ENCODE measurements at places on chromosomes 1 and 21.

DNA sequence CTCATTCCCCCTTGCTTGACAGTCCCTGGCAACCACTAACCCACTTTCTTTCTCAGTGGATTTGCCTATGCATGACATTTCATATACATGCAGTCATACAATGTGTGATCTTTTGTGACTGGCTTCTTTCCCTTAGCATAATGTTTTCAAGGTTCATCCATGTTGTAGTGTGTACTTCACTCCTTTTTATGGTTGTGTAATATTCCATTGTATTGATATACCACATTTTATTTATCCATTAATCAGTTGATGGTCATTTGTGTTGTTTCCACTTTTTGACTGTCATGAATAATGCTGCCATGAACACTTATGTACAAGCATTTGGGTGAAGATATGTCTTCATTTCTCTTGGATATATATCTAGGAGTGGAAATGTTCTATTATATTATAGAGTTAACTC, 127.7 kb upstream of the GRIK3 start:
- DNase-seq = no peak

GRCh38 chr1:63903947-63904610, 130.3 kb downstream of the ROR1 start:
- DNase-seq = no peak

- no peak for DNase-seq
Observed at GRCh38 chr21:44331650-44332307, 7.4 kb downstream of the CFAP410 start.

DNA sequence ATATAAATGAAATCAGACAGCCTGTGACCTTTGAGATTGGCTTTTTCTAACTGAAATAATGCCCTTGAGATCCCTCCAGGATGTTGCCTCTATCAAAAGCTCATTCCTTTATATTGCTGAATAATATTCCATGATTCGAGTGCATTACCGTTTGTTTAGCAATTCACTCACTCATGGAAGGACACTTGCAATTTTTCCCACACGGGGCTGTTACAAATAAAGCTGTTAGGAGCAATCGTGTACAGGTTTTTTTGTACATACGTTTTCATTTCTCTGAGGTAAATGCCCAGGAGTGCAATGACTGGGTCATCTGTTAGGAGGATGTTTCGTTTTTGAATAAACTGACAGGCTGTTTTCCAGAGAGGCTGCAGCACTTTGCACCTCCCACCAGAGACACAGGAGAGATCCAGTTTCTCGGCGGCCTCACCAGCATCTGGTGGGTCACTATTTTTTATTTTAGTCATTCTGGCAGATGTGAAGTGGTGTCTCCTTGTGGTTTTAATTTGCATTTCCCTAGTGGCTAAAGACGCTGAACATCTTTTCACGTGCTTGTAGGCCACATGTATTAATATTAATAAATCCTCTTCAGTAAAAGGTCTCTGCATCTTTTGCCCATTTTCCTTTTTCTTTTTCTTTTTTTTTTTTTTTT, 11.0 kb downstream of the PRDM15 start:
- DNase-seq = peak; percentile 14

DNA sequence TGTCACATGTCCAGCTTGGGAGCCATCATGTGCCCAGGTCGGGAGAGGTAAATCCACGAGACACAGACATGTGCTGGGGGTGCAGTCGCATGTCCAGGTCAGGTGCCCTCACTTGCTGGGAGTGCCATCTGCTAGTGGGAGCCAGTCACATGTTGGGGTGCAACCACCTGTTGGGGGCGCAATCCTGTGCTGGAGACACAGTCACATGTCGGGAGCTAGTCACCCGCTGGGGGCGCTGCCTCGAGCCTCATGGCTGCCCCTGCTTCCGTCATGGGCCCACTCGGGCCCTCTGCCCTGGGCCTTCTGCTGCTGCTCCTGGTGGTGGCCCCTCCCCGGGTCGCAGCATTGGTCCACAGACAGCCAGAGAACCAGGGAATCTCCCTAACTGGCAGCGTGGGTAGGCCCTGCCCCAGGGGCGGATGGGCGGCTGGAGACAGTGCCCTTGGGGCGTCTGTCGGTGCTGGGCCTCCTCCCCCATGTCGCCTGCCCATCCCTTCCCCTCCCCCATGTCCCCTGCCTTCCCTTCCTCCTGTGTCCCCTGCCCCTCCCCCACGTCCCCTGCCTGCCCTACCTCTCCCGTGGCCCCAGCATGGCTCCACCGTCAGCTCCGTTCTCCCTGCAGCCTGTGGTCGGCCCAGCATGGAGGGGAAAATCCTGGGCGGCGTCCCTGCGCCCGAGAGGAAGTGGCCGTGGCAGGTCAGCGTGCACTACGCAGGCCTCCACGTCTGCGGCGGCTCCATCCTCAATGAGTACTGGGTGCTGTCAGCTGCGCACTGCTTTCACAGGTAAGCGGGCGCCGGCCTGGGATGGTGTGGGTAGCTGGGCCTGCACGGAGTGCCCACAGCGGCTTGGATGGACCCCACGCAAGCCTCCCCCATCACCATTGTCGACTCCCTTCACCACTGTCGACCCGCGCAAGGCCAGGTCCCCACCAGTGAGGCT, at the start of gene PRSS38:
Gene PRSS38, plus strand, starts transcription at position 208 of the 942 bp plus-strand sequence. Its CDS starts 42 bp downstream, at position 250.
- DNase-seq = no peak

- no peak for DNase-seq
Observed at GRCh38 chr1:239735111-239735510, 348.7 kb downstream of the CHRM3 start.

- peak; percentile 20 for DNase-seq
Observed at GRCh38 chr1:238951809-238952208, 434.6 kb upstream of the CHRM3 start.

DNA sequence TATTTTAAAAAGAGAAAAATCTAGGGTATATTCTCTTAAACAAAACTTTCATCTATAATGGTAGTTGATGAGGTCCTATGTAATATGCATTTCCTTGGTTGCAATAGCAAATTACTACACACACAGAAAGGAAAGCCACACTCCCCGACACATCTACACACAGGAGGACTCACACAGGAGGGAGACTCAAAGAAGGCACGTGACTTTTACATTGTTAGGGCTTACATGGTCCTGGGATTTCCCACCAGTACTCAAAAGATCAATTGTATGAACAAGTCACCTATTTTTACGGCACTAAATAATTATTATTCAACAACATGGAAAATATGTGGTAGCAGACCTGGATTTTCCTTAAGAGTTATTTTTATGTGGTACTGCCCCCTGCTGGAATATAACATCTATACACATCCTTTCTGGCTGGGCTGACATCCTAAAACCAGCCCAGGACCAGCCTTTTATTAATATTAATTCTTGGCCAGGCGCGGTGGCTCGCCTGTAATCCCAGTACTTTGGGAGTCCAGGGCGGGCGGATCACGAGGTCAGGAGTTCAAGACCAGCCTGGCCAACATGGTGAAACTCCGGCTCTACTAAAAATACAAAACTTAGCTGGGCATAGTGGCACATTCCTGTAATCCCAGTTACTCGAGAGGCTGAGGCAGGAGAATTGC, 33.9 kb upstream of the LGALS8 start:
- peak; percentile 74 for DNase-seq

DNA sequence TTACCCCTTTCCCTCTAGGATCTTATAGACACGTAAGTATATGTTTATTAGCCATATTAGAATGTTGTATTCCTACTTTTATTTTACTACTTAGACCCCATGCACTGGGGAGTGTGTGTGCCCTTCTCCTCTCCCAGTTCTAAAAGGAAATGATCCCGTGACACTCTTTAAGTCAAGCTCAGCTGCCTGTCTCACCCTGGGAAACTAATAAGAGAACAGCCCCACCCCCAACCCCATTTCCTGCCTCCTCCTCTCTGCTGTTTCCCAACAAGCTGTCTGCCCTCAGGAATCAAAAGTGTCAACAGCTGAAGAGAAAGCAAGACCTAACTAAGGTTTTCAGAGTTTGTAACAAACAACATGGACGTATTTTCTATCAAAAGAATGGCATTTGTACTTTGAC, 92.6 kb upstream of the VAV3 start:
- DNase-seq = no peak

DNA sequence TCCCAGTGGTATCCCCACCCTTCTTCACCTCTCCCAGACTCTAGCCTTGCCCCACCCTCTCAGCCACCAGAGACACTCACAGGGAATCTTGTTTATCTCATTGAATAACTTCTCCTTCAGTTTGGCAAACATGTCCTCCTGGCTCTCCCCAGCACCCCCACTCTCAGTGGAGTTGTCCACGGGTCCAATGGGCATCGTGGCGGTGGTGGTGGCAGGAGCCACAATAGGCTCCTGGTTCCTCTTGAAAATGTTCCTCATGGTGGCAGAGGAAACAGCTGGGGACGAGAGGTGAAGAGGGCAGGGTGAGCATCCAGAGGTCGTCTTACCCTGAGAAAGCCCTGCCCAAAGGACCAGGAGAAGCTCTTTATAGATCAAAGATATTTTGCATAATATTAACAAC, 104.7 kb downstream of the SYT2 start:
- no peak for DNase-seq

- DNase-seq = no peak
Observed at GRCh38 chr1:91730801-91731732, 154.9 kb downstream of the TGFBR3 start.

- no peak for DNase-seq
Observed at GRCh38 chr1:231062500-231063270, 22.6 kb upstream of the FAM89A start.

- DNase-seq = no peak
Observed at GRCh38 chr1:74407902-74408301, 104.5 kb downstream of the LRRC53 start.

GRCh38 chr1:204299814-204300365, 59.8 kb downstream of the PLEKHA6 start:
- no peak for DNase-seq

DNA sequence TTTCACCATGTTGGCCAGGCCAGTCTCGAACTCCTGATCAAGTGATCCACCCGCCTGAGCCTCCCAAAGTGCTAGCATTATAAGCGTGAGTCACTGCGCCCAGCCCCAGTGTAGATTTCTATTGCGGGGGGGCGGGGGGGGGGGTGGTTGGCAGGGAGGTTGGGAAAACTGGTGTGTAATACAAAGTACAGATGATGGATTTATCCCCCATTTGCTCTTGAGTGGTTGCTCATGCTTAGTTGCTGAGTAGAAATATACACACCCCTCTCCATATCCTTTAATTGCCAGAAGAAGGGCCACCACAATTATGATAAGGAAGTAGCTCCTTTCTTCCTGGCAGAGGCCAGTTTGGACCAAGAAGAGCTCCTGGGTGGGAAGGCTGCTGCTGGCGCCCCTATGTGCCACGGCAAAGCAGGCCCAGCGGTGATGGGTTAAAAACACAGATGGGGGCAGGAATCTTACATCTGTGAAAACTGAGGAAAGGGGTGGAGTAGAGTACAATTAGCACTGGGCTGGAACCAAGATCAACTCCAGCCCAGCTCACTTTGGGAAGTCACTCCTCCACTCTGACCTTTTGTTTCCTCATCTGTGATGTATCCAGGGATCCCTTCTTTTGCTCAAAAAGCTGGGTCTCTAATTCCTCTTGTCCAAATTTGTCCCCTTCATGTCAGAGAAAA, 55.2 kb downstream of the MRPL37 start:
- no peak for DNase-seq

All from NCI-H526 (cell line).